ENCODE measurements at places on chromosomes 12 and 14.

DNA sequence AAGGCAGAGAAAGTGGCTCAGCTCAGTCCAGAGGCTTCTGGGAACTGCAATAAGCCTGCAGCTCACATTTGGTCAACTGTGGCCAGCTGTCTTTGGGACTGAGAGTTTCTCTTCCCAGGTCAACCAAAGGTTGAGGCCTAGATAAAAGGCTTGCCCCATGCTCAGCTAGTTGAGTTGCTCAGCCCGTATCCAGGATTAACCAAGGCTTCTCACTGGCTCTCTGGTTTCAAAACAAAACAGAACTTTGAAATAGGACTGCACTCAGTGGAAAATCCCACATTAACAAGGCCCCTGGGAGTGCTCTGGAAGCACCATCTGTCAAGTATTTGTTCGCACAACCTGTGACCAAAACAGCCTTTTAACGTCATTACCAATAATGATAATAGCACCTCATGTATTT is 40.3 kb upstream of the NUAK1 start:
- no peak overlapping the region for H3K27ac ChIP-seq
- no peaks in the 10 kb centered on the region for H3K36me3 ChIP-seq
- H3K27me3 ChIP-seq = peaks cover 25% of the 10 kb centered on the region
- no peak overlapping the region for H3K4me3 ChIP-seq
- no peaks in the 10 kb centered on the region for H3K4me1 ChIP-seq

- H3K27me3 ChIP-seq = no peaks in the 10 kb centered on the region
- no peak for DNase-seq
- H3K27ac ChIP-seq = no peak overlapping the region
- no peak overlapping the region for H3K4me3 ChIP-seq
- H3K36me3 ChIP-seq = no peaks in the 10 kb centered on the region
- H3K4me1 ChIP-seq = peaks cover 10% of the 10 kb centered on the region
These were observed 24.5 kb downstream of the CDKN1B start for GRCh38 chr12:12741660-12742059.

DNA sequence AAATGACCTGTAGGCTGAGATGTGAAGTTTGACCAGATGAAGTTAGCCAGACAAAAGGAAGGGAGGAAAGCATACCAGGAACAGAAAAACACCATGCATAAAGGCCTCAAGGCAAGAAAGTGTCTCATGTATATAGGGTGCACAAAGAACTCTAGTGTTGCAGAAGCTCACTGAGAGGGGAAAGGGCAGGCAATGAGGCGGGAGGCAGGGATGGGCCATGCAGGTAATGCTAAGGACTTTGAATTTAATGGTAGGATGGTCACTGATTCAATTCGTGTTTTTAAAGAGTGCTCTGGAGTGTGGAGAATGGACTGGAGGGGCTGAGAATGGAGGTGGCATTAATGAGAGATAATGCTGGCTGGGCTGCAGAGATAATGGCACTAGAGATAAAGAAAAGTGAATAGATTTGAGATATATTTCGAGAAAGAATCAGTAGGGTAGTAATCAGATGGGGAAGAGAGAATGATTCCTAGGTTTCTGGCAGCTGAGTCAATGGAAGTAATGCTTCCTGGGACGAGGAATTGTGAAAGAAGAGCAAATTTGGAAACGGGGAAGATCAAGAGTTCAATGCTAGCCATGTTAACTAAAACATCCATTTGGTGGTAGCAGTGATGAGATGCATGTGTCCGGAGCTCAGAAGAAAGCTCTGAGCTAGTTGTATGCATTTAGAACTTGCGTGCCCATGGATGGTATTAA is 43.1 kb downstream of the LIMA1 start:
- no peaks in the 10 kb centered on the region for H3K27me3 ChIP-seq
- H3K4me3 ChIP-seq = no peak overlapping the region
- no peaks in the 10 kb centered on the region for H3K36me3 ChIP-seq
- H3K27ac ChIP-seq = no peak overlapping the region
- no peak for DNase-seq
- no peaks in the 10 kb centered on the region for H3K4me1 ChIP-seq

- DNase-seq = no peak
- peaks cover 3% of the 10 kb centered on the region for H3K36me3 ChIP-seq
- peaks cover 42% of the 10 kb centered on the region for H3K27me3 ChIP-seq
- no peak overlapping the region for H3K27ac ChIP-seq
- peaks cover 5% of the 10 kb centered on the region for H3K4me1 ChIP-seq
These were observed 49.5 kb upstream of the DLK1 start for GRCh38 chr14:100677152-100677551.

DNA sequence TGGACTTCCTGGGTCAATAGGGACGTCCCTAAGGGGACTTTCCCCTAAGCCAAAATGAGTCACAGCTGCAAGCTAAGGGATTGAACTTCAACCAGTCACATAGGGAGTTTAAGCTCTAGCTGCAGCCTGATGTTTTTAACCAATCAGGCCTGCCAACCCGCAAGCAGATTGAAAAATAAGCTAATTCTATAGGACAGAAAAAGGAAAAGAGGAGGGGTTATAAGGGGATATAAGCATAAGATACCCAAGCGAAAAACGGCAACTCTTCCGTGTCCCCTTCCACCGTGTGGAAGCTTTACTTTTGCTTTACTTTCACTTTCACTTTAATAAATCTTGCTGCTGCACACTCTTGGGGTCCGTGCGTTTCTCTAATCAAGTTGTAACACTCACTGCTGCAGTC is 24.4 kb downstream of the ATP23 start:
- peaks cover 14% of the 10 kb centered on the region for H3K27me3 ChIP-seq
- no peak for DNase-seq
- H3K27ac ChIP-seq = no peak overlapping the region
- H3K36me3 ChIP-seq = no peaks in the 10 kb centered on the region

GRCh38 chr12:4257442-4257841 is 16.1 kb upstream of the CCND2 start:
- H3K27me3 ChIP-seq = no peaks in the 10 kb centered on the region
- DNase-seq = no peak
- H3K36me3 ChIP-seq = no peaks in the 10 kb centered on the region
- no peak overlapping the region for H3K27ac ChIP-seq

DNA sequence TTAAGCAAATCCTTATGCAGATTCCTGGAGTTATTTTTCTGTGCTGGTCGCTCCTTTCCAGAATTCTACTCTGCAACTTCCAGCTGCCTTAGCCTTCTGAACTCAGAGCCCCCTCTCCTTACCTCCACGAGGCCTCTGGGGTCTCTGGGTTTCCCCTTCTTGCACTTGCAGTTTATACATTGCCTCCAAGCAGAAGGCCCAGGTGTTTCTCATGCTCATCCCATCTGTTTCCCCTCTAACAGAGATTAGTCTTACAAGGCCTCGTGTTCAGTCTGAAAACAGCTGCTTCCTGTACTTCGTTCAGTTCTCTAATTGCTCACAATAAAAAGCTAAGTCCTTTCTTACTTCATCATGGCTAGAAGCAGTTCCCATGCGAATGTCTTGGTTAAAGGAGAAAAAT is 134.4 kb upstream of the FGD4 start:
- no peaks in the 10 kb centered on the region for H3K27me3 ChIP-seq
- no peak for DNase-seq
- H3K27ac ChIP-seq = no peak overlapping the region
- no peak overlapping the region for H3K4me3 ChIP-seq
- no peaks in the 10 kb centered on the region for H3K36me3 ChIP-seq

DNA sequence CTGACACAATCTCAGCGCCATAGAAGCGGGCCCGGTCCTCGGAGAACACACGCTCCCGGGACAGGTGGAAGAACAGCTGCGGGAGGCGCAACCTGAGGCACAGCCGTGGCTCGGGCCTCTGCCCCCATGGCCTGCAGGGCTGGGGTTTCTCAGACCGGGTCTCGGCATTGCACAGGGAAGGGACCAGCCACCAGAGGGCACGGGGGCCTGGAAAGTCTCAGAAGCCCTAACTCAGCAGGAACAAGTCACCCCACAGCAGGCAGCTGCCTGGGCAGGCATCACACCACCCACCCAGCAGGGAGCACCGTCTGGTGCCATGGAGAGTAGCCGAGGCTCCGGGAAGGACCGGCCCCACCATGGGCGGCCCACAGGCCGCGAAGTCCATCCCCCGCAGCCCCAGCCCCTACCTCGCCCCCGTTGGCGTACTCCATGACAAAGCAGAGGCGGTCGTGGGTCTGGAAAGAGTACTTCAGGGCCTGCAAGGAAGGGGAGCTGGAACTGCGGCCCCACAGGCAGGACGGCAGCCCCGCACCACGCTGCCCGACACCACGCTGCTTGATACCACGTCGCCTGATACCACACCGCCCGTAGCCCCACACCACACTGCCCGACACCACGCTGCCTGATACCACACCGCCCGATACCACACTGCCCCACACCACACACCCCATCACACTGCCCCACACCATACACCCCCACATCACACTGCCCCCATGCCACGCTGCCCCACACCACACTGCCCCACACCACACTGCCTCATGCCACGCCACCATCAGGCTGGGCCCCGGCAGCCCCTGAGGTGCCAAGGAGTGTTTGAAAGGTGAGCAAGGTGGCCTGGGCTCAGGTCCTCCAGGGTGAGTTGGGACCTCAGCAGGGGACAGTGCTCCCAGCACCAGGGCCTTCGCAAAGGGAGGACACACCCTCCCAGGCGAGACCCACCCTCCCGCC is 20.8 kb downstream of the SIVA1 start:
- no peaks in the 10 kb centered on the region for H3K4me1 ChIP-seq
- no peak overlapping the region for H3K4me3 ChIP-seq
- no peaks in the 10 kb centered on the region for H3K27me3 ChIP-seq

DNA sequence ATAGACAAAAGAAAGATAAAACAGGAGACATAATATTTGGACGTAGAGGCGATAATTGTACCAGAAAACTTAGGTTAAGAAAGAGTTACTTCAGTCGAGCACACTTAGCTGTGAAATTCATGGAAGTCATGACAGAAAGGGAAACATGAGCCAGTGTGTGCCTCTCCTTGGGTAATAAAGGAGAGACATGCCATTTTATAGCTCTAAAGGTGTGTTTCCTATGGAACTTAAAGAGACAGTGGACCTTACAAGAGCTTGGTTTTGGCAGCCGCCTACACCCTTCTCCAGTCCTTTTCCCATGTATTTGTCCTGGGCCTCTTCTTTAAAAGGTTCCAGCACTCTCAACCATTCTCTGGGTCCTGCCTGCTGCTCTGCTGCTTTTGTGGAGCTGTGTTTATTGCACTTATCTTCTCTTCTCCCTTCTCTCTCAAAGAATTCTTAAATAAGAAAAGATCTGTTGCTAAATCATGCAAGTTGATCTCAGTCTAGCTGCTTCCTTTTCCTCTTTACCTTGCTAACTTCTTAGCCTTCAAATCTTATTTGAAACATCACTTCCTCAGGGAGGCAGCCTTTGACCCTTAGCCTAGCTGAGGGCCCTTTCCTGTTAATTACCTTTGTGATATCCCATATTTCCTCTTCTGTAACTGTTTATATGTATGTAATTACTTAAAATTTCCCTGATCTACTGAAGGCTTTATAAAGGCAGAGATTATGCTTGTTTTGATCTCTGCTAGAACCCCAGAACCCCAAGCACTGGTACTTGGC is 81.8 kb upstream of the EVL start:
- H3K27ac ChIP-seq = no peak overlapping the region
- no peak for DNase-seq
- H3K27me3 ChIP-seq = no peaks in the 10 kb centered on the region
- H3K4me1 ChIP-seq = no peaks in the 10 kb centered on the region
- H3K36me3 ChIP-seq = no peaks in the 10 kb centered on the region

DNA sequence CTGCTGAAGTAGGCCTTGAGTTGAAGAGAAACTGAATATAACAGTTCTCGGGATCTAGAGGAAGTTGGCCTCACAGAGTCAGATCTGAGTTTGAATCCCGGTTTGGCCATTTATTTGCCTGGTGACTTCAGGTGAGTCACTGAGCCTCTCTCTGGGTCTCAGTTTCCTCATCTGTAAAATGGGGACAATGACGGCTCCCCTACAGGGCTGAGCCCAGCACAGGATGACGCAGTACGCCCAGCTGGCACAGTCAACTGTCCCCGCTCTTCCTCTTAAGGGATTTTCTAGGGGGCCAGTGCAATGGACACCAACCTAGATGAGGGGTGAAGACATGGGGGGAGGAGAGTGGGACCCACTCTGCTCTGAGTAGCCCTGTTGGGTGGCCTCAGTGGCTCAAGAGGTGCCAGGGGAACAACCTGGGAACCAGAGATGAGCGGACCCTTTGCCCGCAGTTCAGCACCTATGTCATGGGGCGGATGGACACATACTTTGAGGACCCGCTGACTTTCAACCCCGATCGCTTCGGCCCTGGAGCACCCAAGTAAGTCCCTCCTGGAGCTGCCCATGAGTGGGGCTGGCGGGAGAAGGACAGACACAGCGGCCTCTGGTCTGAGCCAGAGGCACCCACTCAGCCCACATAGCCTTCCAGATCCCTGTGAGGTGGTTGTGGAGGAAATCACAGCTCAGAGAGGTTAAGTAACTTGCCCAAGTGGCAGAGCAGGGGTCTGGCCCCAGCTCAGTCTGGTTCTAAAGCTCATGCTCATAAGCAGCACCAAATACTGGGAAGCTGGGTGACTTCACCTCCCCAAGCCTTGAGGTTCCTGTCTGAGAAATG is 41.1 kb downstream of the CYP46A1 start:
- H3K4me1 ChIP-seq = no peaks in the 10 kb centered on the region
- DNase-seq = no peak
- H3K27ac ChIP-seq = no peak overlapping the region
- H3K27me3 ChIP-seq = peaks cover 51% of the 10 kb centered on the region
- H3K36me3 ChIP-seq = no peaks in the 10 kb centered on the region

DNA sequence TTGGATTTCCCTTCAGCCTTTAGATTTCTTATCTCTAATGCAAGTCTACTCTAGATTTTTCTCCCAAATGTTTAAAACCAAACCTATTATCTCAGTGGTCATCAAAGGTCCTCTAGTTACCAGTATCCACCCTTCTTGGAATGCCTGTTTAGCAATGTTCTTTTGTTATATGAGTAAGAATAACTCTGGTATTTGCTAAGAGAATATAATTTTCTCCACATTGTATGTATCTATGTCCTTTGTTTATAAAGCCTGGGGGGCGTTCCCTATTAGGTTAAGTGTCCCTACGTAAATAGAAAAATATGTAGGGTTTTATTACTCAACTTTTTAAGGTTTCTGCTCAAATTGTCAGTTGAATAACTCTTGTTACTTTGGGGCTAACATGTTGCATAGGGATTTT is 27.3 kb downstream of the PPM1A start:
- H3K27ac ChIP-seq = no peak overlapping the region
- no peak overlapping the region for H3K4me3 ChIP-seq
- H3K4me1 ChIP-seq = peaks cover 64% of the 10 kb centered on the region
- H3K27me3 ChIP-seq = no peaks in the 10 kb centered on the region
- peaks cover 6% of the 10 kb centered on the region for H3K36me3 ChIP-seq
- no peak for DNase-seq

DNA sequence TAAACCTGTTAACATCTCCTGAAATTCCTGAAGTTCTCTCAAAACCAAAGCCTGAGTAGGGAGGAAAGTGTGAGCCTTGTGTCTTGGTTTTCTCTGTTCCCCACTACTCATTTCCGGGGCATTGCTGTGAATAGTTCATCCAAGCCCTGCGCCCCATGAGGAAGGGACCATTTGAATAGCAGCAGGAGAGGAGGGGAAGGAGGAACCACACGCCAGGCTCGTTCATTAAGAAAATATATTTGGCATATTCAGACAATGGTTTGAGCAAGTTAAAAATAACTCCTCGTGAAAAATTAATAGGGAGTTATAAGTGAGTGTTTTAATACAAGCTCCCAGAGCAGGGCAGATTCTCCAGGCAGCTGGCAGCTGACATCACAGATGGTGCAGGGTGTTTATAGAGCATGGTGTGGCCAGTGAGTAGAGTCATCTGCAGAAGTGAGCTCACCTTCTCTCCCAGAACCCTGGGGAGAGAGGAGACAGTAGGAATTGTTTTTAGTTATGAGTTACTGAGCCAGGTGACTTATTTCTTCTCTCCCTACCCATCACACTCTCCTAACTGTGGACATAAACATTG is 29.5 kb upstream of the CISTR start:
- no peaks in the 10 kb centered on the region for H3K36me3 ChIP-seq
- DNase-seq = no peak
- no peaks in the 10 kb centered on the region for H3K4me1 ChIP-seq
- H3K27me3 ChIP-seq = peaks cover 72% of the 10 kb centered on the region
- no peak overlapping the region for H3K4me3 ChIP-seq
- no peak overlapping the region for H3K27ac ChIP-seq
